Esophagus (tissue), 2 donors: ENCODE measurements at places on chromosomes 12 and 14. TPM values are rescaled to one million over a fixed set of nuclear protein-coding genes. Genes with fewer than 3 reads are reported as not detected.

Gene ADAM20
- polyA plus RNA-seq, result 0.28 TPM

Gene PRB2
- not detected for polyA plus RNA-seq

Gene KRT78
- 1,998 TPM for polyA plus RNA-seq

Gene EPYC
- not detected for polyA plus RNA-seq
